ENCODE measurements at places on chromosomes 7 and 10.

GRCh38 chr10:97534746-97535367, 36.1 kb downstream of the UBTD1 start:
- no peak for DNase-seq
- peaks cover 4% of the 10 kb centered on the region for H3K4me1 ChIP-seq
- H3K27me3 ChIP-seq = no peaks in the 10 kb centered on the region
- H3K27ac ChIP-seq = no peak overlapping the region

- no peaks in the 10 kb centered on the region for H3K4me1 ChIP-seq
- H3K27ac ChIP-seq = no peak overlapping the region
- H3K36me3 ChIP-seq = no peaks in the 10 kb centered on the region
- no peaks in the 10 kb centered on the region for H3K27me3 ChIP-seq
- no peak overlapping the region for H3K4me3 ChIP-seq
Measured at GRCh38 chr7:70553364-70553763, 578.6 kb upstream of the GALNT17 start.

DNA sequence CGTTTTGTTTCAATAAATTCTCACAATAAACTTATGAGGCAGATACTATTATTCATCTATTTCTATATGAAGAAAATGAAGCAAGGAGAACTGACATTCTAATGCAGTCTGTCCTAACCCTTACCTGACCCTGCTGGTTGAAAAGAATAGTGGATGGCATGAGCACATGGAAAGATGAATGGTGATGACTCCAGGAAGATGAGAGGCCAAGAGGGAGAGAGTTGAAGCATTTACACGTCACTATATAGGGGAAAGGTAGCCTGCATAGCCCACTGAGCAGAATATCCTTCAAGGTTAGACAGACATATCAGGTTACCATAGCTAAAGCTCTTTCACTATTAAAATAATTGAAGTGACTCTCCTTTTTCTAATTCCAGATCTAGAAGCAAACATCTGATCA, 163.9 kb upstream of the CDK1 start:
- no peaks in the 10 kb centered on the region for H3K27me3 ChIP-seq
- no peak overlapping the region for H3K27ac ChIP-seq
- no peaks in the 10 kb centered on the region for H3K36me3 ChIP-seq
- DNase-seq = no peak
- no peaks in the 10 kb centered on the region for H3K4me1 ChIP-seq

GRCh38 chr7:28748933-28749584, 209.1 kb downstream of the TRIL start:
- no peak overlapping the region for H3K27ac ChIP-seq
- H3K27me3 ChIP-seq = no peaks in the 10 kb centered on the region
- H3K36me3 ChIP-seq = no peaks in the 10 kb centered on the region
- no peaks in the 10 kb centered on the region for H3K4me1 ChIP-seq

- H3K27ac ChIP-seq = no peak overlapping the region
- no peak for DNase-seq
- H3K36me3 ChIP-seq = no peaks in the 10 kb centered on the region
- no peaks in the 10 kb centered on the region for H3K4me1 ChIP-seq
Measured at GRCh38 chr10:43691485-43691884, 42.8 kb upstream of the ZNF32 start.

DNA sequence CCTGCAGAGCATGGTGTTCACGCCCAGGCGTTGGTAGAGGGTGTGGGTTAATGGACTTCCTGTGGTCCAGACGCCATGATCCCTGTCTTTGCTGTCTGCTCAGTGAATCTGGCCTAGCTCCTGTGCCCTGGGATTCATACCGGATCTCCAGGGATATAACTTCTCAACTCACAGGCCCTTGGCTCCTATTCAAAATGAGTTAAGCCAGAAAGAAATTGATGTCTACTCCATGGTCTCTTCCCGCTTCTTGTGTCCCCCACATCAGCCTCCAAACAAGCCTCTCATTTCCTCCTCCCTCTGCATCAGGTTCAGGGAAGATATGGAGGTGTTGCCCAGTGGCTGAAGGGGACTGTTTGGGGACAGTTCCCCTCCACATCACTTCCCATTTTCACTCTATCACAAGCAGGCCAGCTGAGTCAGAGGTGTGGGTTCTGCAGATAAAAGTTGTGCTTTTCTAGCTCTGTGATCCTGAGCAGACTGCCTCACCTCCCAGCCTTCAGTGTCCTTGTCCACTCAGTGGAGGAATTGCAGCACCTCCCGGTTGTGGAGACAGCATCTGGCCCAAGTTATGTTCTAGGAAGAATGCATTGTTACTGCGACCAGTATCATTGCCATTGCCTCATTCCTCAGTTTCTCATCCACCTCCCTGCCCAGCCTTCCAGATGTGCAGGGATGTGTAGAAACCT, 22.5 kb downstream of the AKR1E2 start:
- no peak overlapping the region for H3K4me3 ChIP-seq
- H3K4me1 ChIP-seq = peaks cover 2% of the 10 kb centered on the region
- no peak for DNase-seq

- H3K36me3 ChIP-seq = no peaks in the 10 kb centered on the region
- no peaks in the 10 kb centered on the region for H3K4me1 ChIP-seq
- DNase-seq = no peak
- H3K27ac ChIP-seq = no peak overlapping the region
- H3K4me3 ChIP-seq = no peak overlapping the region
- no peaks in the 10 kb centered on the region for H3K27me3 ChIP-seq
Measured at GRCh38 chr10:77723376-77723775, 85.8 kb upstream of the KCNMA1 start.

All from iPS DF 6.9 (cell line).